ENCODE measurements at places on chromosomes 2 and 18.

- peak; percentile 7 for DNase-seq
Measured at GRCh38 chr2:142974288-142975024, 97.0 kb downstream of the KYNU start.

- no peak for DNase-seq
Measured at GRCh38 chr18:53253789-53254188, 913.8 kb downstream of the DCC start.

- DNase-seq, result no peak
Measured at GRCh38 chr2:129469871-129470270, 509.6 kb upstream of the RAB6C start.

- no peak for DNase-seq
Measured at GRCh38 chr2:18464913-18465312, 95.5 kb downstream of the RDH14 start.

DNA sequence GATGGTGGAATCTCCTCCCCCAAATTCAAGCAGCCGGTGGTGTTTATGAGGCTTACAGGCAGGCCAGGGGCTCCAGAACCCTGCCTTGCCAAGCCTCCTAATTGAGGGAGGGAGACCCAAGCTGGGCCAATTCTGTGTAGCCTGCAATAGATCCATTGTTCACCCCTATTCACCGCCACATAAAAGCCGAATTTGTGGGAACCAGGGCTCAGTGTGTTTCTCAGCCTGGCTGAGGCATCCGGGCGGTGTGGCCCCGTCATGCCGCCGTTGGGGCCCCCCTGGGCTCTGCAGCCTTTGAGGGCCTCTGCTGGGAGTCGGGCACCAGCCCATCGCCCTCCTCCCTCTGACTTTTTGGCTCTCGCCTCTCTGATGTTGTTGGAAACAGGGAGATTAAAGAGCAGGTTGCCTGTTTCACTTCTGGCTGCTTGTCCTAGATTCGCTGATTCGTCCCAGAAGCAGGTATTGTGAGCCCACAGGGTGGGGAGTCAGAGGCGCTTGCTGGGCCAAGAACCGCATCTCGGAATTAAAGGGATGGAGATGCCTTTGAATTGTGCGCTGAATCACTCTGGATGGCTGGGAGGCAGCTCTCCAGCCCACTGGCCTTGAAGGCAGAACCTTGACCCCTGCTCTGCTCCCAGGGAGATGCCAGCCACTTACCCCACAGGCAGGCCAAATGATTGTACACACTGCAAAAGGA is 14.7 kb upstream of the OTOS start:
- DNase-seq, result no peak

DNA sequence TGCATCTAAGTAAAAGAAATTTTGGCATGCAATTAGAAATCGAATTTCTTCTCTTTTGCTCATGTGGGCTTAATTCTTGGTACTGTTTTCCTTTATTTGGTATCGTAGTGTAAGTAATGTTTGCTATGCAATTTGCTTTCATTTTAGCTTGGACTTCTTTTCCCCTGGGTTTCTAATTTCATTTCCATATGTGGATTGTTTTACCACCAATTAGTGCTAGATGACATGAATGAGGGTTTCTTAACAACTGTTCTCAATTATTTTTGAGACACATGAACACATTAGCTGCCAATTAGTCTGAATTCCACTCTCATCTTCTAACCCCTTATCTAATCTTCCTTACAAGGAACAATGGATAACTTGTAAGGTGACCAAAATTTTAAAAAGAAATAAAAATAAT is 1047.2 kb upstream of the PIK3C3 start:
- no peak for DNase-seq

- DNase-seq, result no peak
Measured at GRCh38 chr2:64568836-64569235, 44.7 kb downstream of the AFTPH start.

DNA sequence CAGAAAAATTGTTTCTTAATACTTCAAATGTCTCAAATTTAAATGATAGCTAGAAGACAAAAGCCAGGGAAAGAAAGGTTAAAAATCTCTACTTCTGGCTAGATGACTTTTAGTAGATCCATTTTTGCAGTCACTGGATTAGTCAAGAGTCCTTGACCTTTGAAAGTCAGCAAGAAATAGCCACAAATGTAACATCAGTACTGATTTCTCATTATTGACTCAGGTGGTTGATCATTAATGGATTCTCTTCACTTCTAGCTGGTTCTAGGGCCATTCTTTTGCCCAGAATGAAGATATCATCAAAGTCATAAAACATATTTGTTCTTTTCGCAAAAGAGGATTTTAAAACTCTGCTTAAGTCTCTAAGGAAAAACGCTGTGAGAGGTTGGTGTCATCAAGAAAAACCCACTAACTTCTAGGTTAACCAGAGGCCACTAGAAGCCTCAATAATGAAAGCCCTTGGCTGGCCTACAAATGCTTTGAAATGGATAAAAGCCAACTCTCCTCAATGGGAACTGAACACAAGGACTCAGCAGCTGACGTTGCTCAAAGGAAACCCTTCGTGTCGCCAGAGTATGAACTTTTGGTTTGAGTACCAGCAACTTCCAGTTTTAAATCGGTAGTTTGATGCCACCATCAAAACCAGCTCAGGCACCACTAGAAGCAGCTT is 66.3 kb downstream of the IRS1 start:
- DNase-seq, result no peak

GRCh38 chr2:58973811-58974281 is 732.7 kb upstream of the FANCL start:
- DNase-seq, result no peak

GRCh38 chr2:169664978-169665930 is 29.0 kb downstream of the CFAP210 start:
- peak; percentile 94 for DNase-seq

GRCh38 chr2:100840519-100840918 is 20.6 kb downstream of the NPAS2 start:
- DNase-seq, result no peak

DNA sequence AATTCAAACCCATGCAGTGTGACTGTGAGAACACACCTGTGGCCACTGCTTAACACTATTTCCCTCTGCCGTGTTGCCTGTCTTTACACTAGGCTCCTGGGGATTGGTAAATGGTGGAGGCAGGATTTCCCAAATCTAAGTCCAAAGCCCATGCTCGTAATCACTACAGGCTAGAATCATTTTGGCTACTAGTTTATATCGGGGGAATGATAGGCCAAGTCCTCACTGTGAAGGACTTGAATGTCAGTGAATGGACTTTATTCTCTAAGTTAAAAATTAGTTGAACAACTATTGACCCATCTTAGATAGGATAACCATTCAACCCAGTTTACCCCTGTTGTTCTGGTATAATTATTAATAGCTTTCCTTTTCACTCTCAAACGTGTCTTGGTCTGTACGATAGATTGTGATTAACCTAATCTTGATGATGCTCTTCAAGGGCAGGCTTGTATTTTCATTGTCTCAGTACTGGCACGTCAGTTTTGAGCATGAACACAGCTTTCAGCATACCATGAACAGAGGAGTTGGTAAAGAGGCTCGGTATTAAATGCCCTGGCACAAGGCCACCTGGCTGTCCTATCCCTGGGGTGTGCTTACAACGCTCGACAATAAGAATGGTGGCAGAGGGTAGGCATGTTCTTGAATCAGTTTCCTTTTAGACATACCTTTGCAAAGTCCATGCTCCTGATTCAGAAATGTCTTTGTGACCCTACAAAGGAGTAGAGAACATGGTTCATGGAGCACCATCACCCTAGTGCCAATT is 148.8 kb downstream of the RTN4 start:
- DNase-seq, result no peak

GRCh38 chr18:10249801-10250200 is 204.6 kb upstream of the APCDD1 start:
- DNase-seq, result no peak

- no peak for DNase-seq
Measured at GRCh38 chr18:3538954-3539617, 89.1 kb downstream of the TGIF1 start.

DNA sequence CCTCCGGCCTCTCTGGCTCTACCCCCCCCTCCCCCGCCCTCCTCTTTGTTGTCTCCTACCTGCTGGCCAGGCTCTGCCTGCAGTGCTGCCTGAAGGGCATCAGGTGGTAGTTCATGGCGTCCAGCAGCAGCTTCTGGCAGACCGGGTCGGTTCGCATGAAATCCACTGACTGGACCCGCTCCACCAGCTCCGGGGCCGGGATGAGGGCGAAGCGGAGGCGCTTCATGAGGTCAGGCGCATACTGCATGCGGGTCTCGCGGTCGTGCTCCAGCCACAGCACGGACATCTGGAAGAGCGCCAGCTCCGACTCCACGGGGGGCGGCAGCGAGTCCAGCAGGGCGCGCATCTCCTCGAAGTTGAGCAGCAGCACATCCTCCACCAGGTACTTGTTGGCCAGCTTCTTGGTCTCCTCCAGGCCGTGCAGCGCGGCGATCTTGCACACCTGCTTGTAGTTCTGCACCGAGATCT is 3.2 kb downstream of the KLHL14 start:
- no peak for DNase-seq

- DNase-seq, result peak; percentile 42
Measured at GRCh38 chr2:75033516-75033915, 75.1 kb downstream of the POLE4 start.

GRCh38 chr2:5693287-5694201 is 1.4 kb downstream of the SOX11 start:
- DNase-seq, result peak; percentile 35

GRCh38 chr2:108212671-108213070 is 27.1 kb upstream of the SULT1C3 start:
- no peak for DNase-seq

GRCh38 chr2:68784915-68785314 is 50.3 kb downstream of the ARHGAP25 start:
- no peak for DNase-seq
